Stimulated activated CD8-positive, alpha-beta memory T cell treated with anti-CD3 and anti-CD28 coated beads, Interleukin-2, amount 100 ng/mL, for 48 hours (primary cell): ENCODE measurements at places on chromosomes 5 and 9.

- DNase-seq, result no peak
These were observed 127.8 kb upstream of the CCDC152 start for GRCh38 chr5:42628821-42629220.

DNA sequence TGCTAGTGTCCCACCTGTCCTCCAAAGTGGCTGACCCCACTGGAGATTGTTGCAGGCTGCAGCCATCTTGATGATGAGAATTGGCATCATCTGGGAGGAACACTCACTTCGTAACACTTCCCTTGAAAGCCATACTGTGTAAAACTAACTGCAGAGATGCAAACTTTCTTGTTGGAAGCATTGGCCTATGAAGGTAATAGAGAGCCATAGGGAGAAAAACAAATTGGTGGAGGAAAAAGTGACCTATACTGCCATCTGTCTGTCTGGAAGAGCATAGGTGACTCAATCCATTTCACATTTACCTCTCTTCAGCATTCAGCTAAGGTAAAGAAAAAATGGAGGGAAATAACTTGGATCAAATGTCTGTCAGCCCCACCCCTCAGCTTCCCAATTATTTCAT is 473.4 kb downstream of the NTRK2 start:
- no peak for DNase-seq

GRCh38 chr9:136697821-136698526 is 10.7 kb upstream of the AGPAT2 start:
- no peak for DNase-seq

- no peak for DNase-seq
These were observed 41.7 kb upstream of the HSD17B4 start for GRCh38 chr5:119410448-119411159.

DNA sequence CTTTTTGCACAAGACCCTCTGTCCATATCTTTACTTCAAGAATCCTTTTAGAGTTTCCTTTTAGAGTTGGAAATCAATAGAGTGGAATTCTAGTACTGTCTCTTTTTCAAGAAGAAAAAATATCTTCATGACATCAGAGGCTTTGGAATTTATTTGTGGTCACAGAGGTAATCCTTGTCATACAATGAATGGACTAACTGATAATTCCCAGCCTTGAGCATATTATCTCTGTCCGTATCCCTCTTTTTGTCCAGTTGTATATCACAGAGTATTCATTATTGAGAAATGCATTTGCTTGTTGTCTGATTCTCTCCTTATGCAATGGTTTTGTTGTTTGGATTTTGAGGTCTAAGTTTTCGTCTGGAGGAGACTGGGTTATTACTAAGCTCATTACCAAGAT is 82.0 kb upstream of the HAPLN1 start:
- DNase-seq, result no peak

DNA sequence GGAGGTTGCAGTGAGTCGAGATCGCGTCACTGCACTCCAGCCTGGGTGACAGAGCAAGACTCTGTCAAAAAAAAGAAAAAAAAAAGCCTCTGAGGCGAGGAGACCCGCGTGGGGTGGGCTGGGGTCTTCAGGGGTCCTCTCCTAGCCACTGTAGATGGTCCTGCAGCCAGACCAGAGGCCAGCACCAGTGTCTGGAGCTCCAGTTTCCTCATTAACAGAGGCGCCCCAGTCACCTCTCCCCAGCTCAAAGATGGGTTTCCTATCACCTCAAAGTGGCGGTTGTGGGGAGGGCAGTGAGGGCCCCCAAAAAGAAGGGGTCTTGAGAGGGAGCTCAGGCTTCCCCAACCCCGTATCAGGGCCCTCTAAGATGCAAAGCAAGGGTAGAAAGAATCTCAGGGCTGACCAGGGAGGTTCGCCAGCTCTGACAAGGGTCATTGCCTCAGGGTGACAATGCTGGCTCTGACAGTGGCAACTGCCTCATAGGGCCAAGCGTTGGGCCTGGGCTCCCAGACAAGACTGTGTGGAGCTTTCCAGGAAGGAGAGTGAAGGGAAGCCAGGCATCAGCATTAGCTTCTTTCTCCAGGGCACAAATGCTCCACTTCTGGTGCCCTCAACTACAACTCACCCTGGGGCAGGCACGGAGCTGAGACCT is 15.0 kb downstream of the STK10 start:
- no peak for DNase-seq

- no peak for DNase-seq
These were observed 30.7 kb downstream of the IFNW1 start for GRCh38 chr9:21110708-21111576.

DNA sequence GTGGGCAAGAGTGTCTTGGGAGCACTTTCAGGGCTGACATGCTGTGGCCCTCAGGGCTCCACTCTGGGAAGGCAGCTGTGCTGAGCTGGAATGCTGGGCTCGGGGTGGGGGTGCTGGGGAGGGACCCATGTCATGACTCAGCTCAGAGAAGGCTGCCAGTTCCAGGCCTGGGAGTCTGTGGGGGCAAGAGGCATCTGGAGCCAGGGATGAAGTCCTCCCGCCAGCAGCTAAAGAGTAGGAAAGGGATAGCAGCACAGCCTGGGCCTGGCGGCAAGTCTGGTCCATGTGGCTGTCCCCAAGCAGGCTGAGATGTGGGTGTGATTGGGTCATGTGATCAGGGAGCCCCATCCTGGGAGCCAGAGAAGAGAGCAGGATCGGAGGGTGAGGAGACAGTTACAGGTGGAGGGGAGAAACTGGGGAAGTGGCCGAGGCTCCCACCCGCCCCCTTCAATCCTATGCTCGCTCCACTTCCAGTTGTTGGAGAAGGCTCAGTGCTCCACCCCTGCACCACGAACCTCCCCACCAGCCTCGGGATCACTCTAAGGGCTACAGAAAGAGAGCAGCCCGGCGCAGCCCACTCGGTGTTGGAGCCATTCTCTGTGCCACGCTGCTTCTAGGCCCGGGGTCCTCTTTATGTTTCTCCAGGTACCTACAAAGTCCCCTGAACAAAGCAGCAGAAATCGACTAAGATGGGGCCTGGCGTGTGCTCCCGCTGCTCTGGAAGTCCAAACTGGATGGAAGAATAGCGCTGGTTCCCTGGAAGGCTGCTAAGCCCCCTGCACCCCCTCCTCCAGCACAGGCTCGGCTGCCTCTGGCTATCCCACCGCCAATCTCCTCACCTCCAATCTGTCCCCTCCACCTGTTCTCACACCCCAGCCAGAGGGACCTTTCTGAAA is 12.0 kb downstream of the PDGFRB start:
- DNase-seq, result no peak

DNA sequence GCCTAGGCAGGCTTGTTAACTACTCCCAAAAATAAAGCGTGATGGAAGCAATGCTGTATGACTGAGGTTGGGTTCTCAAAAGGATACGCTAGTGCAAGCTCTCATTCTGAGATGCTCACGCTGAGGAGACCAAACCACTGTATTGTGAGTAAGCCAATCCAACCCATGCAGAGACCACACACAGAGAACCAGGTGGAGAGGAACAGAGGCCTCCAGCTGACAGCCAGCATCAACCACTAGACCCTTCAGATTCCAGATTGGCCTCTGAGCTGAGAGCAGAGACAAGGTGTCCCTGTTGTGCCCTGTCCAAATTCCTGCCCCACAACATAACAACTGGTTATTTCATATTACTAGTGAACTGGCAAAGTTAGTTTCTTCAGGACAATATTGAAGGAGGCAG is 4.5 kb downstream of the TSTD2 start:
- DNase-seq, result no peak

DNA sequence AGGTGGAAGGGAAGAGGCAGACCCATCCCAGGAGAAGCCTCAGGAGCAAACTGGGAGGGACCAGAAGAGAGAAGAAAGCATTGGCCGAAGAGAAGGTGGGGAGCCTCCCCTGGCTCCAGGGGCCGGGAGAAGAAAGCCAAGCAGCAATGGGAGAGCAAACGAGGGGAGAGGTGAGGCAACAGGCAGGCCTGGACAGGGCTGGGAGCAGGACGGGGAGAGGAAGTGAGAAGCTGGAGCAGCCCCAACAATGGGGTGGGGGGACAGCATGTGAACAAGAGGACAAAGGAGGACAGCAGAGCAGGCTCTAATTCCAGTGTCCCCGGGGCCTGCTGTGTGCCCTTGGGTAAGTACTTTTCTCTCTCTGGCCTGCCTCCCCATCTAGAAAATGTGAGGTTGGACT is 115.3 kb downstream of the PSD2 start:
- DNase-seq, result no peak

DNA sequence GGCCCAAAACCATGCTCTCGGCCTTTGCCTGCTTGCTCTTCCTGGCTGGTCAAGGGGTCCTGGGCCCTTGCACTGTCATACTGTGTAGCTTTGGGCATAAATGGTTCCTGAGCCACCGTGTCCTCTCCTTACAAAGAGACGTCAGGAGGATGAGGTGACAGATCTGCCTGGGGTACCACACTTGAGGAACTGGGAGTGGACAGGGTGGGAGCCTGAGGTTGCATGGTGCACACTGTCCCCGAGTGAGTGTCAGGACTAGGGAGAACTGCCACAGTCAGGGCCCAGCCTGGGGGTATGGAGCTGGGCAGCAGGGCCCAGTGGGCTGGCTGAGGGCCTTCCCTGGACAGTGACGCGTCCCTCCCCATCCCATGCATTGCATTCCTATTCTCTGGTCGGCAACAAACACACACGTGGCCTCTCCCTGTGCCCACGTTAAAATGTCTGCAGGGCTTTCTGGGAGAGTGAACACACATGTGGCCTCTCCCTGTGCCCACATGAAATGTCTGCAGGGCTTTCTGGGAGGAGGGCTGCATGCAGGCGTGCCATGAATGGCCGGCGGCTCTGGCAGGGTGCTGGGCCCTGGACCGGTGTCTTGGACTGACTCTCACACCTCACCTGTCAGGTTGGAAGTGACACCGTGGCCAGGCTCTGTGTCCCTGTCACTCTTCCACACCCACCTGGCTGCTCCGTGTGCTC is 122.1 kb upstream of the COL5A1 start:
- DNase-seq, result no peak

DNA sequence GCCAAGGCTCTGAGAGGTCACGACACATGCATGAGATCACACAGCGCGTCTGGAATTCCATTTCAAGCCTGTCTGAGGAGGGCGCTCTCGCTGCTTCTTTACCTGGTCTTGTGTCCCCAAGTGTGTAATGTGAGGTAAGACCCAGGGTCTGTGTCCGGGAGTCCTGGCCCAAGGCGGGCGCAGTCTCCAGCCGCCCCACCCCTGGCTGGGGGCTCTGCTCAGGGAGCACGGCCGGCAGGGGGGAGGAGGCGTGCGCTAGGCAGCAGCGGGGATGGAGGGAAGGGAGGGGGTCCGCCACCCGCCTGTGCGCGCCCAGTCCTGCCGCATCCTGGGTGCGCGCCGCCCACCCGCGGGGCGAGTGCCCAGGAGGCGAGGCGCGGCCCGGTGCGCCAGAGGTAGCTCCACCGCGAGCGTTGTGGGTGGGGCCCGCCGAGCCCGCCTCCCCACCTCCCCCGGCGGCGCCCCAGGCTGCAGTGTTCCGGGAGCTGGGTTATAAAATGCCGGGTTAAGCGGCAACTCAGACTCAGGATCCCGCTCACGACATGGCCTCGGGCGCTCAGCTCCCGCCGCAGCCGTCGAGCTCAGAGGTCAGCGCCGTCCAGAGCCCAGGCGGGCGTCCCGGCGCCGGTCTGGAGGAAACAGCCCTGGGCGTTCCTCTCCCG is at the start of gene CCNI2:
Gene CCNI2 (plus strand): TSS at position 473 of the 662 bp plus-strand sequence. CDS start 70 bp downstream, at position 543.
- peak; percentile 48 for DNase-seq

DNA sequence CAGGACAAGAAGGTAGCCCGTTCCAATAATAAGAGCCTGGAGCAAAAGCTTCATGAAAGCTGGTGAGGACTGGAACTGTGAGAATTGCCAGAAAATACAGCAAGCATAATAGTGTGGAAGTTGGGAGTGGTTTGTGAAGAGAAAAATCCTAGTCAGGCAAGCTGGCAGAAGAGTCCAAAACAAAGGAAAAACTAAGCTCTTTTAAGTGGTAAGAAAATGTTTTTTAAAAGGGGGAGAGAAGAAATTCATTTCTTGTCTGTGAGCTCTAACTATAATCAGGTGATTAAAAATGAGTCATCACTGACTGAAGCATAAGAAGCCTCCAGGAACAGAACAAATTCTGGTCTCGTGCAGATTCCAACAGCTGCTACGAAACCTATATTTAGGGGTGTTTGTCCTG is 102.6 kb downstream of the CAAP1 start:
- DNase-seq, result no peak

DNA sequence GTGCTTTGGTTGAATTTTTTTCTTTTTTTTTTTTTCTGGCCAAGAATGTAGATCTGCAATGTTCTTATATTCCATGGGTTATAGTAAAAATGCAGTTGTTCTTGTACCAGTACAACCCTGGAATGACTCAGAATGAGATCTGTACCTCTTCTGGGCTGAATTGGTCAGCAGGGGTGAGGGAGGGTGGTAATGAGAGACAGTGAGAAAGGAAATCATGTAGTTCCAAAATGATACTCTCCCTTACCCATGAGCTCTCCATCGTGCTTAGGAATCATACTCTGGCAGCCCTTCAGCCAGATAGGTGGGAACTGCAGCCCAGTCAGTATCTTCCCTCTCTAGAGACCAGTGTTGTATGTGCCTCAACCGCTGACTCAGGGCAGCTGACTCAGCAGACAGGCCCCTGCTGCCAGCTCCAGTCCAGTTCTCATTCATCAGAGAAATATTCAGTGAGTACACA is 2.1 kb upstream of the GLIS3 start:
- DNase-seq, result no peak

DNA sequence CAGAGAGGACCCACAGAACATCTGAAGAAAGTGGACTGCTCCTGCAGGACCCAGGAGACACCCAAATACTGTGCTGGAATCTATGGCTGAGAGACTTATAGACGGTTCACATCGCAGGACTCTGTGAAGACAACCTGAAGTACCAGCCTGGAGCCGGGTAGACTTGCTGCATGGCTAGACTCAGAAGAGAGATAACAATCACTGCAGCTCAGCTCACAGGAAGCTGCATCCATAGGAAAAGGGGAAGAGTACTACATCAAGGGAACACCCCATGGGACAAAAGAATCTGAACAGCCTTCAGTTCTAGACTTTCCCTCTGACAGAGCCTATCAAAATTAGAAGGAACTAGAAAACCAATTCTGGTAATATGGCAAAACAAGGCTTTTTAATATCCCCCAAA is 26.5 kb upstream of the TRIM36 start:
- DNase-seq, result no peak

DNA sequence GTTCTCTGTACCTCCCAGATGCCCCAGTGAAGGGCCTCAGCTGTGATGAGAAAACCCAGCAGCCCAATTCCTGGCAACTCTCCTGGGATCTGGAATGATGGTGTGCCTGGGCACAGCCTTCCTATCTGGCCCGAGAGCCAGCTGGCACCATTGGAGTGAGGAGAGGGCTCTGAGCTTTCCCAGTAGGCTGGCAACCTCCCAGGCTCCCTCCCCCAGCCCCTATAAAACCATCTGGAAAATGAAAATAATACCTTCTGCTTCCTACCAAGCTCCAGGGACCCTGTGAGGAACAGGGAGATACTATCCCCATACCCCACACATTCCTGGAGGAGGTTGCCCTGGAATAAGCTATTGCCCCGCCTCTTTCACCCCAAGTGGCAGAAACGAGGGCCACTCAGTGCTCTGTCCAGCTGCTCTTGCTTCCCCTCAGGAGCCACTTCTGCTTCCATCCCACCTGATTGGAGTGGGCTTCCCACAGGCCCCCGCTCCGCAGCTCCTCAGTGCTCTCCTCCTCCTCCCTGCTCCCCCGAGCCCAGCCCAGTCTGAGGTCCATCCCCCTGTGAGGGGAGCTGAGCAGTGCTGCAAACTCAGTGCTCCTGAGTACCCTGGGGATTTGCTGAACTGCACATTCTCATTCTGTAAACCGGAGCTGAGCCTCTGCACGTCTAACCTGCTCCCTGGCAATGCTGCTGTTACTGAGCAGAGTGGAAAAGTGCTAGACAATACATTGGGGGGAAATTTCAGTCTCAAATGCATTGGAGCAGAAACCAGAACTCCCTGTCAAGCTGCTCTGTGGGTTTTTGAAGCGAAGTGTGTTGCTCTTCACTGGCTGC is 74.7 kb downstream of the THBS4 start:
- no peak for DNase-seq
